RWPE1 (cell line): ENCODE measurements at places on chromosomes 2 and 18.

- DNase-seq = peak; percentile 17
These were observed 106.7 kb downstream of the XRCC5 start for GRCh38 chr2:216215658-216216390.

DNA sequence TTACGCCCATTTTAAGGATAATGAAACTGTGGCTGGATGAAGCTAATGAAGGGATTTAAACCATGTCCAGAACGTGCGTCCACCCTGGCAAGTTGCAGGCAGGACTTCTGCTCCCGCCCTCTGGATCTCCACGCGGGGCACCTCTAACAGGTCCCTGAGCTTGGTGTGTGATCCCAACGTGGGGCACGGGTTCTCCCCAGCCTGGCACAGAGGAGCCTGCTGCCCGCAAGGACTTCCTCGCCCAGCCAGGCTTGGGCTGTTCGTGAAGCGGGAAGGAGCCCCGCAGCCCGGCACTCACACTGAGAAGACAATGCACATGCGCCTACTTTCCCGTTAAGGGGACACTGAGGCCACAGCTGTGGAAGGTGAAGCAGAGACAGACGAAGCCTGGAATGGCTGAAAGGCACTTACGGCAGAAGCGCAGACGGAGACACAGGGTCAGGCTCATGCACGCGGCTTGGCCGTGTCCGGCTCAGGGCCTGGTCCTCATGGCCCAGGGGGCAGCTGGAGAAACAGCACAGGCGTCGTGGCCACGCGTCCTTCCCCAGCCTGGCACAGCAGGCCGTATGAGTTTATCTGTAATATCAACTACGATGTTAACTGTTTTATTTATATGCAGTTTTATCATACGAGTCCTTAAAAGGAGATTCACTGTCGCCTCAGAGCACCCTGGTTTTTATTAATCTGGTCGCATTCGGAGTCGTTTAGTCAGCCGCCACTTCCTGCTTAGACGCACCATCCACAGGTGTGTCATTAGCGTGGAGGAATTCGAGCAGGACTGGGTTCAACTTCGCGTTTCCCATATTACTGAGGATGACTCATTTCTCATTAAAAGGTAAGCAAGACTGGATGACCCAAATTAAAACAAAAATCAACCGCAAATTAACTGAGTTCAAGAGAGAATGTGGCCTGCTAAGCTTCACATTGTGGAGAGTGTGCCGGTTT is 835.9 kb downstream of the GALR1 start:
- DNase-seq = no peak

DNA sequence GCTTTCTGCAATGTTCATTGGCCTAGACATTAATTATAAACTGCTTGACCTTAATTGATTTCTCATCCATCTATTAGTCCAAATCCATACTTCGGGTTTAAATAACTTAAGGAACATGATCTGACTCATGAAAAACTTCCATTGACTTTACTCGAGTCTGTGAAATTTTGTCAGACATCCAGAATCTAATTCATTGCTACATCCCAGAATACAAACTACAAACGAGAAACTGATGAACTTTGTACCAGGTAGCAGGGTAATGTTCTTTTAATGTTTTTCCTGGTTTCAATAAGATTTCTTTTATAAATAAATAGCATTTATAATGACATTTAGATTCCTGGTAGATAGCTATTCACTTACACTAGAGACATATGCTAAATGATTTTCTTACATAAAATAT is 36.0 kb upstream of the IKZF2 start:
- no peak for DNase-seq

DNA sequence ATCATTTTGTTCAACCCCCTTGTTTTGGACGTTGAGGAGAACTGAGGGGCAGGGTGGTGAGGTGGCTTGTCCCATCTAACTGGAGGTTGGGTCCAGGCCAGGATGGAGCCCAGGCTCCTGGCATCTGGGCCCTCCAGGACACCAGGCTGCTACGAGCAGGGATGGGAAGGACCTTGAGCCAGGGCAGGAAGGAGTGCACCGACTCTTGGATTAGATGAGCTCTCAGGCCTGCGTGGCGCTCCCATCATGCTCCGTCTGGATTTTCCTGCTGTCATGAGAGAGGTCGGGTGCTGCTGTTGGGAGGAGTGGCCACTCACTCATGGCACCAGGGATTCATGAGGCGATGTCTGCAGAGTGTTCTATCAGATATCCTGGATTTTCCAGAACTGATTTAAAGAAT is 18.3 kb upstream of the ALLC start:
- DNase-seq = no peak

DNA sequence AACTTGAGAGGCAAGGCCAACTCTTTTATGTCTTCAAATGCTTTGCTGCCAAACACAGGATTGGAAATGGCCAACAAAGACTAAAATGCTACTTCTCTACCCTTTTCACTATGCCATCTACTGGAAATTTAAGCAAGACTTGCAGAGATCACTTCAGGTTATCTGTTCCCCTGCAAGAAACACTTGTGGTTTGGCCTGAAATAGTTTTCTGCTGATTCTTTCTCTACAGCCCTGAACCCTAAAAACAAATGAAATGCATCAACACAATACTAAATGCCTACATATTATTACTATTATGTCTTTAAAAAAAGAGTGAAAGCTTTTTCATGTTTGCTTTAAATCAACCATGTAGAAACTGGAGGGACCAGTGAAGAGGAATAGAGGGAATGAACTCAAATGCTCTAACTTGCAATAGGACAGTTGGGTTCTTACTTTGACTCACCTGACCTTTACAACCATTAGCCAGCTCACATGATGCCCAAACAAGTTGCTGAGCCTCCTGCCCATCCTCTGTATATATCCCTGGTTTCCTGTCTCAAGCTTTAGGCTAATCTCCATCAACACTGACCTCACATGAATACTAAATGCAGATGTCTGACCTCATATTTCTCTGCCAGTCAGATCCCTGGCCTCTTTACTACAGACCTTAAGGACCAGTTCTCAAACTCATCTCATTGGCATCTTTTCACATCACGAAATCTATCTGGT is 17.5 kb upstream of the ADAM17 start:
- no peak for DNase-seq

GRCh38 chr2:29000481-29000880 is 19.4 kb downstream of the TOGARAM2 start:
- no peak for DNase-seq

DNA sequence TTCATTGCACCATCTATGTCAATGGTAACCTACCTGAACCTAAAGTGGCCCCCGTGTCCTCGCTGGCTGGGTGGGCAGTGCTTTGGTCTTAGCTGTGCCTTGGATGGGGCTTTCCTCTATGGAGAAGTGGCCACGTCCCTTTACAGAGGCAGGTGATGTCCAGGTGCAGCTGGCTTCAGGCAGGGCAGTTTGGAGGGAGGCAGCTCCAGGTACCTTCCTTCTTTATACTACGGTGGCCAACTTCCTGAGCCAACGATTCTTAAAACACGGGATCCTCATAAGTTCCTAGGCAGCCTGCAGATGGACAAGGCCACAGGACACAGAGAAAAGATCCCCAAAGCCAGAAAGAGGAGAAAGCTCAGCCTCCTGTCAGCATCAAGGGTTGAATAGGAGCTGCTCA is 517.3 kb upstream of the HS6ST1 start:
- no peak for DNase-seq

- DNase-seq = no peak
These were observed 353.6 kb upstream of the TRIB2 start for GRCh38 chr2:12363138-12363537.

GRCh38 chr2:181164699-181165098 is 184.3 kb downstream of the UBE2E3 start:
- no peak for DNase-seq

- DNase-seq = no peak
These were observed 47.5 kb upstream of the HNRNPA3 start for GRCh38 chr2:177165061-177165583.

GRCh38 chr2:157732596-157732995 is 103.9 kb upstream of the ACVR1C start:
- no peak for DNase-seq

DNA sequence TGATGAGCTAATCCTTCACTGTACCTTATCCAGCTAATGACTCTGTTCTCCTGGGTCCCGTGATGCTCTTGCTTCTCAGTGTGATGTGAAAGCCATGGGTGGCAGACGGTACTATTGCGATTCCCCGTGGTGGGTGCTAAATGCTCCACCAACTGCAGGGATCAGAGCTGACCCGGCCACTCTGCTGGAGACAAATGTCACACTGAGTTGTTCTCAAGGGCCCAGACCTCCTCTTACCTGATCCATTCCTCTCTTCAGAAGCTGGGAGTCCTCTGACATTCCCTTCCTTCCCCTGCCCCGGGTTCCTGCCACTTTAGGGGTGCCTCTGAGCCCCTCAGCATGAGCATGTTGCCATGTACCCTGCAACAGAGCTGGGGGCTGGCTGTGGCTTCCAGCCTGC is 105.1 kb downstream of the MAPK4 start:
- no peak for DNase-seq

DNA sequence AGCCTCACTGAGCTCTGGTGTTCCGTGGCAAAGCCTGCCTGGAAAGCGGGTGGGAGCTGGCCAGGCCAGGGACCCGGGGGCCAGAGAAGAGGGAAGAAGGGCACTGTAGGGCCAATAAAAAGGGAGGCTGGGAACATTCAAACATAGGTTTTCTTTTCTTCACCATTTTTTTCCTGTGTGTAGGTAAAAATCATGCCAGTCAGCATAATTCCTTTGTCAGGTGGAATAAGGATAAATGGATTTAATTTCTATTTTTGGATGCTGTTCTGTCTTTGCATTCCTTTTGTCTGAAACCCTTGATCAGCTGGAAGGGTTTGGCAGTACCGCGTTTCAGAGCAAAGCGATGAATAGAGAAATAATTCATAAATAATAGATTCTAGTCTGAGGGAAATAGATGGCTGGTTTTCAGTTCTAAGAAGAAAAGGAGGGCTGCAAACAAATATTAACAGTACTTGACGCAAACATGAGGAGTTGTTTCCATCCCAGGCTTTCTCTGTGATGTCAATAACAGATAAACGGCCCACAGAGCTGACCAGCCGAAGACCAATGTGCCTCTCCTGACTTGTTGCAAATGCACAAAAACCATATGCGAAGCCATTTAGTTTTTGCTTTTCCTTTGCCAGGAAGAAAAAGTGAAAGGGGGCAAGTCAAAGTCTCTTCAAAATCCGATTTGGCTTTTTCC is 384.4 kb downstream of the TSN start:
- no peak for DNase-seq

DNA sequence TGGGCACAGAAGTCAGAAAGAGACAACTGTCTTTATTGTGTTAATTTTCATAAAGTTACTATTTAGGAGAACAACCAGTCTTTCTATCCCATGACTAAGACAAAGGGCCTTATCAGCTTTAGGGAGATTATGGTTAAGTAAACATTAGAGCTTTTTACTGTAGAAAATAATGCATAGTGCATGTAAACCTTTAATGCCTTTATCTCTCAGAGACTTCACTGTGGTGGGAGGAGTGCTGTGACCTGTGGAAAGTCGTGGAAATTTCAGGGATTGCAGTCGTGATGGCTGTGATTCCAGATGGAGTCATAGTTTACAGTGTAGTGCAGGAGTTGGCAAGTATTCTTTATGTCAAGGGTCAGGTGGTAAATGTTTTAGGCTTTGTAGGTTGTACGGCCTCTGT is 15.8 kb downstream of the ZNF236 start:
- no peak for DNase-seq

DNA sequence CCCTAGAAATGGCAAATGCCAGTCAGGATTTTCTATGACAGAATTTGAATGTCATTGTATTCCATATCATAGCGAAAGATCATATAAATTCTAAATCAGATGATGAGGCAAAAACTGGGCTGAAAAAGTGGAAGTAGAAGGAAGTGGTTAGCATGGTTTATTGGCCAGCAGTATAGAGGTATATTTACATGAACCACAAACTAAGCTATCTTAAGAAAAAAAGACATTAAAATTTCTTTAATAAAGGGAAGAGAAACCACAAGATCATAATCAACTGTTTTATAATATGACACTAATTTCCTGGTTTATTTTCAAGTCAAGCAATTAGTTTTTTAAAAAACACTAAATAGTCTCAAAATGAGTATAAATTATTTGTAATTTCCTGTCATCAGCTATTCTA is 123.2 kb upstream of the LRP1B start:
- no peak for DNase-seq

- DNase-seq = no peak
These were observed 22.6 kb downstream of the EIPR1 start for GRCh38 chr2:3354986-3355385.

GRCh38 chr2:34317797-34318196 is 718.7 kb upstream of the FAM98A start:
- DNase-seq = no peak

GRCh38 chr2:46956981-46957531 is 41.5 kb upstream of the MCFD2 start:
- DNase-seq = no peak

DNA sequence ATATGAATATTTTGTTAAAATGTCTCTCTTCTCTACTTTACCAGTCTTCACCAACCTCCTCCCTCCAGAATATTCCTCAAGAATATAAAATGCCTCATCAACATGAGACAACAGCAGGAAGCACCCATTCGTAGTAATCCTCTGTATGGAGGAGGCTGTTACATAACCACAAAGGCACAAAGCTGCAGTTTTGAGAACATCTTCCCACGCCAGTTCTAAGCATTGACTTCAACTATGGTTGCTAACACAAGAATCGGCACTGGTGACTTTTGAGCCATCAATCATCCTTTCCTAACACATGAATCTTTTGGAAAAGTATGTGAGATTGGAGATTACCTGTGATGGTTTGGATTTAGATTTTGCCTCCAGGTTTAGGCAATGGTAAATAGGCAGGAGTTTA is 54.9 kb upstream of the CYP1B1 start:
- DNase-seq = no peak

DNA sequence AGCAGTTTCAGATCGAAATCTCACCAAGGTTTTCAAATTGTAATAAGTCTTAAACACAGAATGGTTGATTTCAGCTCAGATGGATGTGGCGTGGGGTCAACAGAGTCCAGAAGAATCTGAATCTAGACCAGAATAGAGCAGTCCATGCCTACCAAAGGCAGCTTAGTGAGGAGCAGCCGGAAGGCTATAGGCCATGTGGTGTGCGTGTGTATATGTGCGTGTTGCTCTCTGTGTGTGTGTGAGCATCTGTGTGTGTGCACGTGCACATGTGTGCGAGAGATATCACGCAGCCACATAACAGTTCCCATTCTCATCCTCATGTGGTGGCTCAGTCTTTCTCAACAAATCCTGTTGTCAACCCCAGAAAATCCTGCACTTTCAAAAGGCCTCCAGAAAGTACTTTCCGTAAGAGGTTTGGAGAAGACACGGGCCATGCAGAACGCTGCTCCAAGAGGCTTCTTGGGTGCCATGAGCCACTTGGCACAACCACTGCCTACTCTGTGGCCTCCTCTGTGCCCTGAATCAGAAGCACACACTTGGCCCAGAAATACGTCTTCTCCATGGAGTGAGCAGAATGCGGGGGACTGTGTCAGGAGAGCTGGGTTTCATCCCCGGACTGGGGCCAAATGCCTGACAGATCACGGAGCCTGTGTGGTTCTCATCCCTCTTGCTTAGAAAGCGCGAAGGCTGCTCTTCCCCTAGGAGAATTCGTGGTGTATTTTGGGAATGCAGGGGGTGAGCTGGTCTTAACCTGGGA is 67.3 kb downstream of the ACKR3 start:
- no peak for DNase-seq
